ENCODE measurements at places on chromosomes 1 and 21.

DNA sequence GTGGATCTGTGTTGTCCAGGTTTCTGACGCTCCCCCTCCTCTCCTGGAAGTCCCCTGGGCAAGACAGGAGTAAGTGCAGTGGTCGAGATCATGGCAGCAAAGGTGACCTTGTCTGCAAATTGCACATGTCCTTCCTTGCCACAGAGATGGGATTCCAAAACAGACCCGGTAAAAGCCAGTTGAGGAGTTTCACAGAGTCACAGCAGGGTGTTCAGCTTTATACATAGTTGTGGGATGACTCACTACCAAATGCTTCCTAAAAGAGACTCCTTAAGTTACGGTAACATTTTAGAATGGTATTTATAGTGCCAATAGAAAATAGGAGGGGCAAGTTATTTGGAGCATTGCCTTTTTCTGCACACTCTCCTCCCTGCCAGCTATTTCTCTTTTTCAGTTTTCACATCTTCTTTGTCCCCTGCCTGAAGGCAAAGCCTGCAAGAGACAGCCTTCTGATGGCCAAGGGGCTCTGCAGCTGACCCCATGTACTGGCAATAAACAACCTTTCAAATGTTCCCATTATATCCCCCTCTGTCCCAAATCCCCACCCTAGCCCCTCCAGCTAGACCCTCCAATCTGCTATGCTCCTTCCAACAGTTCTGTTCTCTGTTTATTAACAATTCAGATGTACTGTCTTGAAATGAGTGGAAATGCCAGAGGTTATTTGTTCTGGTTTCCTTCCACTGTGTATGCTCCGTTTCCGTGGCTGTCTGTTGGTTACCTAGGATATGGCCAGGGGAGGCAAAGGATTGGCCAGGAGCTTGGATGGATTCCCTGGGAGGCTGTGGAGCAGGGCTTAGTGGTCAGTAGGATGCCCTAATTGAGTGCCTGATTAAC is 115.0 kb downstream of the TGFB2 start:
- DNase-seq = peak; percentile 94

DNA sequence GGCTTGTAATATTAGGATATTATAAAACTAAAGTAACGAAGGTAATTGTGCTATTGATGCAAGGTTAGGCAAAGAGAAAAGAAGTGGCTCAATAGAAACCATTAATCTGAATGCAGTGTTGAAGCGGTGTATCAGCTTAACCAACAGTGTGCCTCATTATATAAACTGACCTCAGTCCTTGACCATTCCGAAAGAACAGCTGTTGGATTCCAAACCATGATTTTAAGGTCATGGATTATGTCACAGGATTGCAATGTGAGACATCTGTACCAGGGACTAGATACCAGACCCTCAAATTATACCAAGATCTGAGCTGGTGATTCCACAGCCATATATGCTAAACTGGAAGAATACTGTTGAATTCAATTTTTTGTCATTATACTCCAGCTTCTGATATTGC is 134.2 kb upstream of the HP1BP3 start:
- no peak for DNase-seq

DNA sequence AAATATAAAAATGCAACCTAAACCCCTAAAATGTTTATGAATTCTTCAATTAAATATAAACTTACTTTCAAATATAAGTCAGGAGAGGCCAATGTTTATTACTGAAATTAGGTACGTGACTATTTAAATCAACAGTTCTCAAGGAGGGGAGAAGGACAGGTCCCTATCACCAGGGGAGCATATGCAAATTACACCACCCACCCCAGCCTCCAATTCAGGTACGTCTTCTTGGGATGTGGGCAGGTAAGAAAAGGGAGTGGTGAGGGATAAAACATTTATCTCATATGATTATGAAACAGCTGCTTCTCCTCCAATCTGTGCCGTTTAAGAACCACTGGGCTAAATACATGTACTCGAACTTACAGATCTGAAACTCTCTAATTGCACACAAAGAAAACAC is 3.4 kb downstream of the COP1 start:
- no peak for DNase-seq

- DNase-seq = no peak
Observed at GRCh38 chr1:187067160-187067559, 238.4 kb downstream of the PLA2G4A start.

DNA sequence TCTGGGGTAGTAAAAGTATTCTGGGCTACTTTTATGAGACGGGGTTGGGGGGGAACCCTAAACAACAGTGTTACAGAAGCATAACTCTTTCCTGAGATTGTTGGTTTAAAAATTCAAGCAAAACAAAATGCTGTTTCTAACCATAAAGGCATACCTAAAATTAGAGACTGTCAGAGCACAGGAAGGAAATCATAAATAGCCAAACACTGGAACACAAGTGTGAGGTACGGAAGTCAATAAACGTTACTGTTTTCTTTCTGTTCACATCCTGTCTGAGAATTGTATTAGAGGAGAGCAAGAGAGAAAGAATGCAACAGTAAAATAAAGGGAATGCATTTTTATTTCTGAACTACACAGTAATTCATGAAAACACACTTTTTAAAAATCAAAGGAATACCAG is 42.8 kb upstream of the IL12RB2 start:
- no peak for DNase-seq

- DNase-seq = no peak
Observed at GRCh38 chr1:234490793-234491479, 12.0 kb upstream of the TARBP1 start.

DNA sequence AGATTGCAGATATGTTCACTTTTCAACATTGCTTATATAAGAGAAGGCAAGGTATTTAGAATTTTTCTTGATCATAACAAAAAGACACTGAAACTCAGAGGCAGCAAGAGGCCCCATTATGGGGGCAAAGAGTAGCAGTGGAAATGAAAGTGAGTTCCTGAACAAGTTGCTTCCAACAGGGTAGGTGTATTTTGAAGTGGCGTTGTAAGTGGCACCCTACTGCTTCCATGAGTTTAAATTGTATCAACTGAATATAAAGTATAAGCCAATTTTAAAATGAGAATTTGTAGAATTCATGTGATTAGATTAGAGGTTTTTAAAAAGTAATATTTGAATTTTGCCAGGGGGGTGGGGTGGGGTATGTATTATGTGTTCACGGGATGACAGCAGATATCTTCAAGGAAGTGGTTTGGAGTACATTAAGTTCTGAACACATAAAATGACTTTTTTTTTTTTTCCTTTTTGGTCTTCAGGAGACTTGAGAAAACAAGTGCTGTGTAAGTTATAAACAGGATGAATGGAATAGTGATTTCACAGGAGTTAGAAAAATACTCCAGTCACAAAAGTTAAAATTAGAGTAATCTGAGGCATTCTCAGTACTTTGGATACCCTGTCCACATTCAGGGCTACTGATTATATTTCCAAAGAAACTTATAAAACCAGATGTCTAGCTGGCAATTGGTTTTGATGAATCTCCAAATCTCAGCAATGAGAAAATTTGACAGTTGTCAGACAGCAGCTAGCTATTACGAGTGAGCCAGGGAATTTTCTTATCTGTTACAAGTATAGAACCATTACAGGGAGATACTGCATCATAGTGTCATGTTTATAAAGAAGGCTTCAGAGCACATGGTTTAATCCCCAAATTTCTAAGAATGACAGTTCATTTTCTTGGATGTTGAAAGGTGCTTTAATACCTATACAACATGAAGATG is 182.0 kb downstream of the ST6GALNAC3 start:
- no peak for DNase-seq

- no peak for DNase-seq
Observed at GRCh38 chr1:212514782-212515181, 82.1 kb downstream of the NENF start.

DNA sequence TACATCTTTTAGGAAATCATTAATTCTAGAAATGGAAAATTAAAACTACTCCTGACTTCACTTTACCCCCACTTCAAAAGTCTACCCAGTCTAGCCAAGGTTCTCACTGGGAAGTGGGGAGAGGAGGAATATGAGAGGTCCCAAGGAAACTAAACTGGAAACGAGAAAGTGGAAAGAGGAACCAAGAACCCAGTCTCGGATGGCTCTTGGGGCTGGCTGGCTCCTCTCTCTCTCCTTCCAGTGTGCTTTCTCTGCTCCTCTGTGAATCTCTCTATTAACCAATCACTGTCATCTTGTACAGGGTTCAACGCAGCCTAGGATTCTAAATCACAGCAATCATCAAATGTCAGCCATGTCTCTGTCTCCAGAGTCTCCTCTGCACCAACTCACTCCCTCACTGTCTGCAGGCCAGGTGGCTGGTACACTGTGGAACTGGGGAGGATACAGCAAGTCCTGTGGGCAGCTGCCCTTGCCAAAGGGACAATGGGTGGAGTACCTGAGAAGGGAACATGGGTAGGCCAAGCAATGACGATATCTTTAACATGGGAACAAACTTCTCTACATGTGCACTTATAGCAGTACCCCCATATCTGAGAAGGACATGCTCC is 33.7 kb downstream of the GNB1 start:
- DNase-seq = no peak

DNA sequence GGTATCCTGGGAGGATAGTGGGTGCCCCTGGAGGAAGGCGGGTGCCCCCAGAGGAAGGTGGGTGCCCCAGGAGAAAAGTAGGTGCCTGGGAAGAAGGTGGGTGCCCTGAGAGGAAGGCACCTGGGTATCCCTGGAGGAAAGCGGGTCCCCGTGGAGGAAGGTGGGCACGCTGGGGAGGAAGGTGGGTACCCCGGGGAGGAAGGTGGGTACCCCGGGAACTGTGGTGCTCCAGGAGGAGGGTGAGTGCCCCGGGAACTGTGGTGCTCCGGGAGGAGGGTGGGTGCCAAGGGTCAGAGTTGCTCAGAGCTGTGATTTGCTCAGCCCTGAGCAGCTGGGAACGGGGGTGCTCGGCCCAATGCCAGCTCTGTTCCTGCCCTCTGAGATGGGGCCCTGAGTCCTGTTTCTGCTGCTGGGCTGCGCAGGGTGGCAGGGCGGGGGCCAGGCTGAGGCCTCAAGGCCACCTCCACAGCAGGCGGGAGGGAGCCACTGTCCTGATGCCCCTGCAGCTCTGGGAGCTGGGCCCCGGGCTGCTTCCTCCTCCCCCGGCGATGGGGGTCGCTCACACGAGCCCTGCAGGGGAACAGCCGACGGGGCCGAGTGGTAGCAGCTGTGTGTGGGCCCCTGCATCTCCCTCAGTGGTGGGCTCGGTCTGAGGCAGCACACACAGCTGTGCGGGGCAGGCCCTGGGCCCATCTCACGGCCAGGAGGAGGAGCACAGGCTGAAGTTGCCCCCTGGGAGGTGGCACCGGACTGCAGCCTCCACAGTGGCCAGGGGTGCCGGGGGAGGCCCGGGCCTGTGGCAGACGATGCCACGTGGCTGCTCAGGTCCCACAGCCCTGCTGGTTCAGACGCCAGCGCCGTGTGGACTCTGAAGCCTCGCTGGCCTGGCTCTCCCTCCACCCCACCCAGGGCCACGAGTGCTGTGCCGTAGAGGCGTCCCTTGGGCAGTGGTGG is 57.4 kb downstream of the SLX9 start:
- DNase-seq = no peak

DNA sequence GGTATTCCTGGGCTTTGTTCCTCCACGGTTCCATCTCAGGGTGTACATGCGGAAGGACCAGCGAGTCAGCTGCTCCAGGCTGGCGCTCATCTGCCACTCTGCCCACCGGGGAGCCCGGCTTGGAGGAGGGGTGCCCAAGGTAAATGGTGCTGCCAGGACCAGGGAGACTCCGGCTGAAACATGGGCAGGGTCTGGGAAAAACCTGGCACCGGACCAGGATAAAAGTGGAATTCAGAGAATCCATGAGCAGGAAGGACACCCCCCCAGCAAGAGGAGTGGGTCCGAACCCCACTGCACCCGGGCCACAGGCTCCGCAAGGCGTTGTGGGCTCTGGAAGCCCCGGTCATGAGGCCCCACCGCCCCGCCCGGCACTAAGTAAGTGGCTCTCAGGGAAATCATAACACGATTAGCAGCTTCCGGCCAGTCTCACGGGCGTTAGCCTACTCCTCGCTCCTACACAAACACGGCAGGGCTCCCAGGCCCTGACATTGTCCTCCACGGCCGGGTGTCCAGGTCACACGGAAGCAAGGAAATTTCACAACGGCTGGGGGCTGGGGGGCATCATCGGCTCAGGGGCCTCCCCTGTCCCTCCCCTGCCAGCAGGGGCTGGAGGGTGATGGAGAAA is 21.1 kb downstream of the MEGF6 start:
- DNase-seq = no peak

- DNase-seq = peak; percentile 88
Observed at GRCh38 chr1:158999316-159000069, 10.2 kb upstream of the IFI16 start.

- DNase-seq = no peak
Observed at GRCh38 chr1:203166192-203166940, 9.3 kb downstream of the MYBPH start.

DNA sequence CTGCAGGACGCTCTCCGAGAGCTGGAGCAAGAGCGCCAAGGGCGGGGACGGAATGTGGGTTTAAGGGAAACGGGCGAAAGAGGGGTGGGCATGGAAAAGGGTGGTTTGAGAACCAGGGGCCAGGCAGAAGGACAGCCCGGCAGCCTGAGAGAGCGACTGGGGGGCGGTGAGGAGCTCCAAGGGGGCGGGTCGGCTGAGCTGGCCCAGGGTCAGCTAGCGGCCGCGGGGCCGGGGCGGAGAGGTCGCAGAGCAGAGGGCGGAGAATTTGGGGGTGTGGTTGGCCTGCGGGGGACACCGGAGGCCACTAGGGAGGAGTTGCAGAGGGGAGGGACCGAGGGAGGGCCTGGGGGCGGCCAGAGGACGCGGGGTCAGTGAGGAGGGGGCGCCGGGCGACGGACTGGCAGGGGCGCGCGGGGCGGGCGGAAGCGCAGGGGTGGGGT is 54.7 kb downstream of the NDUFS5 start:
- no peak for DNase-seq

All from COLO829 (cell line).